ENCODE measurements at places on chromosomes 1 and 21.
A peak's percentile ranks its signal among the peaks of the same experiment; 100 is the strongest.

GRCh38 chr1:109636201-109636952 lies 16.7 kb downstream of the AMPD2 start:
- no peak for DNase-seq

GRCh38 chr1:47645151-47645550 lies 207.3 kb downstream of the FOXD2 start:
- no peak for DNase-seq

GRCh38 chr1:172397221-172397620 lies 23.3 kb upstream of the C1orf105 start:
- no peak for DNase-seq

DNA sequence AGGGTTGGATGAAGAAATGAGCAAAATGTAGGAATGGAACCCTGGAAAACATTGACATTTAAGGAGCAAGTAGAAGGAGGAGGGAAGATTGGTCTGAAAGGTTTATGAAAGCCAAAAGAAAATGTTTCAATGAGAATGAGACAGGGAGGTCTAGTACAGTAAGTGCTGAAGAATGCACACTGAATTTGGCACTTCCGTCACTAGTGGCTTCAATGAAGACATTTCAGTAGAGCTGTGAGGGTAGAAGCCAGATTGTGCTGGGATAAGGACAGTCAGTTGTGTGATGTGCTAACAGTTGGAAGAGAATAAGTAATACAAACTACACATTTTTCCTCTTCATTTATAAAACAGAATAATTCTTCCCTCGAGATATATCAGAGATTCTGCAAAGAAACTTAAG lies 17.1 kb downstream of the THEM4 start:
- DNase-seq = peak; percentile 41

- DNase-seq = peak; percentile 63
Observed at GRCh38 chr1:61247051-61247825, 164.9 kb downstream of the NFIA start.

GRCh38 chr1:228079601-228080263 lies 2.8 kb upstream of the ARF1 start:
- DNase-seq = no peak

DNA sequence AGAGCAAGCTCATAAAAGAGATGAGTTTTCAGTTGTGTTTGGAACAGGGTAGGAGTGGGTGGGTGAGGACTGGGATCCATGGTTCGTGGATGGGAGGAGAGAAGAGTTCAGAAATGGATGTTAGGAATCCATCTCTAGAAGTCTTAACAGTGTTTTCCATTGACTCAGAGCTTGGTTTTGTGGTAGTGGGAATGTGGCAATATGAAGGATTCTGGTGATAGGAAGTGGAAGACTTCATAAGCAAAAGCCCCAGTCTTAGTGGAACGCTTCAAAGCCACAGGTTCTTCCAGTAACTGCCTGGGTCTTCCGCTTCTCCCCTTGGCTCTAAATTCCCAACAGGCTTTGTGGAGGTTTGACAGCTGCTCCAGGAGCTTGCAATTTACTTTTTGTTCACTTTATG lies 167.9 kb downstream of the KCNJ6 start:
- DNase-seq = no peak

- no peak for DNase-seq
Observed at GRCh38 chr1:18917071-18917799, 14.9 kb upstream of the ALDH4A1 start.

GRCh38 chr1:160117709-160118183 lies 2.2 kb downstream of the ATP1A2 start:
- DNase-seq = peak; percentile 69

DNA sequence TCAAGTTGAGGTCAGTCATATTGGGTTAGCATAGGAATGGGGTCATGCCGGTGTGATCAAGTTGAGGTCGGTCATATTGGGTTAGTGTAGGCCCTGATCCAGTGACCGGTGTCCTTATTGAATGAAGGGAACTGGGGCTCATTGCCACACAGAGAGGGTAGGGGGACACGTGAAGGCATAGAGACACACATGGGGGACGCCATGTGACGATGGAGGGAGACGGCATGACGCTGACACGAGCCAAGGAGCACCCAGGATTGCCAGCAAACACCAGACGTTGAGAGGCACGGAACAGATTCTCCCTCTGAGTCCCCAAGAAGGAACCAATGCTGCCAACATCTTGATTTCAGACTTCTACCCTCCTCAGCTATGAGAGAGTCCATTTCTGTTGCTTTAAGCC lies 136.9 kb upstream of the ZBTB40 start:
- DNase-seq = peak; percentile 87

DNA sequence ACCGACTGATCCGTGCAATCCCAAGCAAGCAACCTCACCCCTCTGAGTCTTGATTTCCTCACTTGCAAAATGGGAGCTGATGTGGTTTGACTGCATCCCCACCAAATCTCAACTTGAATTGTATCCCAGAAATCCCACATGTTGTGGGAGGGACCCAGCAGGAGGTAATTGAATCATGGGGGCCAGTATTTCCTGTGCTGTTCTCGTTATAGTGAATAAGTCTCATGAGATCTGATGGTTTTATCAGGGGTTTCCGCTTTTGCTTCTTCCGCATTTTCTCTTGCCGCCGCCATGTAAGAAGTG lies 58.4 kb downstream of the FHAD1 start:
- no peak for DNase-seq

- no peak for DNase-seq
Observed at GRCh38 chr1:2644171-2644570, 11.4 kb upstream of the MMEL1 start.

GRCh38 chr1:203668401-203668800 lies 41.8 kb downstream of the ATP2B4 start:
- no peak for DNase-seq

- DNase-seq = peak; percentile 47
Observed at GRCh38 chr1:25713961-25714360, 86.0 kb upstream of the SELENON start.

GRCh38 chr1:54331843-54332463 lies 74.2 kb downstream of the SSBP3 start:
- DNase-seq = no peak
